ENCODE measurements at places on chromosomes 2 and 18. TPM values are rescaled to one million over a fixed set of nuclear protein-coding genes. Genes with fewer than 3 reads are reported as not detected.

DNA sequence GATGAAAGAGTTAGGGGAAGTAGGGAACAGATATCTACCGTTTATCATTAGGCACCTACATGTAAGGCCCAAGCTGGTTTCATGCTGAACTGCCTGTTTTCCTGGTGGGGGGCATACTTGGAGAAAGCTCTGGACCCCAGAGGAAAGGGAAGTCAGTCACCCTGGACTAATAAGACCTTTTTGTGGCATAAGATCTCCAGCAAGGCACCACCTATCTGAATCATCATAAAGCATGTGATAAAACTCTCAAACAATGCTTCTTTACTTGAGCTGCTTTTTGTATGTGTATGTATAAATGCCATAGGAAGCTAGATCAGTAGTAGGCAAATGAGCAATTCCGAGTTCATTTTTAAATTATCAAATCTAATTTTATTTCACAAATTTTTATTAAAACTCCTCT is 104.8 kb downstream of the TANC1 start:
- no peak overlapping the region for H3K4me3 ChIP-seq
- H3K27ac ChIP-seq = no peak overlapping the region
- H3K4me1 ChIP-seq = no peaks in the 10 kb centered on the region
- H3K36me3 ChIP-seq = no peaks in the 10 kb centered on the region
- peaks cover 5% of the 10 kb centered on the region for H3K27me3 ChIP-seq

- no peak overlapping the region for H3K4me3 ChIP-seq
- H3K4me1 ChIP-seq = no peaks in the 10 kb centered on the region
- DNase-seq = no peak
Measured at GRCh38 chr2:120486441-120486840, 140.5 kb downstream of the INHBB start.

ABCB11 gene
- not detected for total RNA-seq

DNA sequence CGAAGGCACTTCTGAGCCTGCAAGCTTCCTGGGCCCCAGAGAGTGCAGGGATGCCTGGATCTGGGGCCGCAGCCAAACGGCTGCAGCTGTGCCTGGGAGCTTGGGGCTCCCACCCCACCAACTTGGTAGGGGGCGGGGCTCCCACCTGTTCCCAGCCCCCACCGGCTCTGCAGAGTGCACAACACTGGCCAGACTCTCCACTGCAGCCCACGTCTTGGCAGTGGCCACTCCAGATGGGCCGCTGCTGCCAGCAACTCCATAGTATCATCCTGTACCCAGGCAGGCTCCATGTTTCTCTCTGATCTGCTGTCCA is 9.9 kb downstream of the DYSF start:
- no peak for DNase-seq
- peaks cover 7% of the 10 kb centered on the region for H3K4me1 ChIP-seq
- peaks cover 17% of the 10 kb centered on the region for H3K27me3 ChIP-seq
- no peak overlapping the region for H3K4me3 ChIP-seq

ZSWIM2 gene
- total RNA-seq = not detected

GRCh38 chr2:152730591-152731333 is 12.3 kb downstream of the ARL6IP6 start:
- peak; percentile 76 for DNase-seq
- H3K4me1 ChIP-seq = peaks cover 28% of the 10 kb centered on the region
- H3K27me3 ChIP-seq = no peaks in the 10 kb centered on the region
- no peak overlapping the region for H3K4me3 ChIP-seq
- H3K36me3 ChIP-seq = peaks cover 1% of the 10 kb centered on the region
- peak overlapping the region; percentile 59 for H3K27ac ChIP-seq

DNA sequence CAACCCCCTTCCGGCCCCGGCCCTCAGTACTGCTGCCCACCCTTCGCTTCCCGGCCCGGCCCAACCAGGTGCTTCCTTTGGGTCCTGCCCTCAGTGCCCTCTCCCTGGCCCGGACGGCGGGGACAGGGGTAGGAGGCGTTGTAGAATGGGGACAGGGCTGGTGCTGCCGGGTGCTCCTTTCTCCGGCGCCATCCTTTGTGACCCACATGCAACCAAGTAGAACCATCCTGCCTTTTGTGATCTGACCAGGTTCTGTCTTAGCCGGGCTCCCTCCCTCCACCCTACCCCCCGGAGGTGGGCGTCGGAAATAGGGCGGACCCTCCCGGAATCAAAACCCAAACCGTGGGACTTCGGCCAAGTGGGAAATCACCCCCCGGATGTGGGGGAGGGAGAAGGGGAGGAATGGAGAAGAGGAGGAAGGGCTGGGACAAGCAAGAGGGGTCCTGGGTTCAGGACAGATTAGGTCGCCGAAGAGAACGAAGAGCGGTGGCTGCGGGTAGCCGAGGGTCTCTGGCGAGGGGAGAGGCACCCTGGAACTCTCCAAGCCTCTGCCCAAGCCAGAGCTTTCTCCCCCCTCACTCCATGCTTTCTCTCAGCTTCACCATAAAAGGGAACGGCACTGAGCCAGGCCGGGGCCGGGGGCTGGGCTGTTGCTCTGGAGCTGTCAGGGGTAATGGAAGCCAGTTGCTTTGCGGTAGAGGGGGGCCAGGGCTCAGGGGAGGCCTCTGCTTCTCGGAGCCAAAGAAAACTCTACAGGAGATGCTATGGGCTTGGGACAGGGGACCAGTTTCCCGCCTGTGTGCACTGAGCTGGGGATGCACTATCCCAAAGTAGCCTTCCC is 756 bp upstream of the OST4 start:
- no peaks in the 10 kb centered on the region for H3K27me3 ChIP-seq
- H3K4me1 ChIP-seq = peaks cover 70% of the 10 kb centered on the region
- H3K27ac ChIP-seq = peak overlapping the region; percentile 82
- H3K36me3 ChIP-seq = peaks cover 14% of the 10 kb centered on the region
- peak; percentile 63 for DNase-seq

DNA sequence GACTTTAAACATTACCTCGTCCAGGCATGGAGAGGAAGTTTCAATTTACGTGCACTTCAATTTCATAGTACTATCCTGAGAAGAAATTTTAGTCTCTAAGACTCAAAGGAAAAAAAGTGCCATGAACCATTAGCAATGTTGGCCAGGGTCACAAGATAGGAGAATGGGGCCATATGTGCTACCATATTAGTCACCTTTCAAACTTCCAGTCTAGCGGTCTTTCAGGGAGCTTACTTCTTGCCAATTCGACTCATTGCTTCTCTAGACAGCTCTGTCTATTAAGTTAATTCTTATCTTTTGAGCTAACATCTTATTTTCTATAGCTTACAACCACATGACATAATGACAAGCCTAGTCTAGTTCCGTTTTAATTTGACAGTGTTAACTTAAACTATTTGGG is 129.1 kb downstream of the ANKRD44 start:
- no peak overlapping the region for H3K4me3 ChIP-seq
- no peak overlapping the region for H3K27ac ChIP-seq
- no peak for DNase-seq
- H3K36me3 ChIP-seq = peaks cover 61% of the 10 kb centered on the region

GRCh38 chr18:51506811-51507210 is 309.3 kb upstream of the MEX3C start:
- H3K27ac ChIP-seq = no peak overlapping the region
- no peak for DNase-seq
- H3K27me3 ChIP-seq = no peaks in the 10 kb centered on the region
- H3K36me3 ChIP-seq = no peaks in the 10 kb centered on the region
- no peak overlapping the region for H3K4me3 ChIP-seq

- no peak for DNase-seq
- H3K4me1 ChIP-seq = no peaks in the 10 kb centered on the region
- H3K36me3 ChIP-seq = no peaks in the 10 kb centered on the region
- no peak overlapping the region for H3K27ac ChIP-seq
- peaks cover 34% of the 10 kb centered on the region for H3K27me3 ChIP-seq
Measured at GRCh38 chr2:198285216-198285615, 480.8 kb downstream of the PLCL1 start.

UPP2 gene
- not detected for total RNA-seq

- peak overlapping the region; percentile 78 for H3K4me3 ChIP-seq
- peaks cover 30% of the 10 kb centered on the region for H3K4me1 ChIP-seq
- peaks cover 1% of the 10 kb centered on the region for H3K36me3 ChIP-seq
- no peak for DNase-seq
- no peaks in the 10 kb centered on the region for H3K27me3 ChIP-seq
Measured at GRCh38 chr2:73069855-73070642, 1.5 kb downstream of the SFXN5 start.

- no peaks in the 10 kb centered on the region for H3K36me3 ChIP-seq
- no peak overlapping the region for H3K4me3 ChIP-seq
- H3K27ac ChIP-seq = no peak overlapping the region
- no peak for DNase-seq
- H3K27me3 ChIP-seq = peaks cover 7% of the 10 kb centered on the region
Measured at GRCh38 chr2:11659115-11659475, 10.9 kb downstream of the NTSR2 start.

PLCD4 gene
- 0.30 TPM for total RNA-seq

- H3K27ac ChIP-seq = no peak overlapping the region
- peaks cover 45% of the 10 kb centered on the region for H3K4me1 ChIP-seq
- H3K36me3 ChIP-seq = no peaks in the 10 kb centered on the region
Measured at GRCh38 chr2:95059656-95060370, 34.3 kb downstream of the MAL start.

SLC66A3 gene
- 15.9 TPM for total RNA-seq

GRCh38 chr2:217899231-217900009 is 103.4 kb downstream of the TNS1 start:
- H3K4me1 ChIP-seq = peaks cover 16% of the 10 kb centered on the region
- peaks cover 6% of the 10 kb centered on the region for H3K27me3 ChIP-seq
- H3K4me3 ChIP-seq = no peak overlapping the region
- no peak overlapping the region for H3K27ac ChIP-seq
- H3K36me3 ChIP-seq = no peaks in the 10 kb centered on the region
- no peak for DNase-seq

DNA sequence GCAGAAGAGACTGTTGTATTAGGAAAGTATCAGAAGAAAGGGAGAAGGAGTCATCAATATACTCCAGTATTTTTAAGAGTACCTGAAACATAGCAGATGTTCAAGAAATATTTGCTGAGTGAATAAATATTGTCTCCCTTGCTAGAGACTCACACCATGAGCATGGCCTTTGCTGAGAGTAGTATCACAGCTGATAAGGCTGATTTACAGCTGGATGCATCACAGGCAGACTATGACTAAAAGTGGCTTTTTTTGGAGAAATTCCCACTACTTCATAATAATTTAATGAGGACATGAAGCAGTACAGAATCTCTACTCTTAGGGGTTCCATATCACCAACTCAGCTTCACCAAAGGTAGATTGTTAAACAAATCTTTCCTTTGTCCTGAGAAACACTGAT is 373.3 kb downstream of the RBM43 start:
- no peak overlapping the region for H3K27ac ChIP-seq
- no peaks in the 10 kb centered on the region for H3K36me3 ChIP-seq
- no peaks in the 10 kb centered on the region for H3K4me1 ChIP-seq
- no peak for DNase-seq
- no peak overlapping the region for H3K4me3 ChIP-seq
- H3K27me3 ChIP-seq = no peaks in the 10 kb centered on the region

DNA sequence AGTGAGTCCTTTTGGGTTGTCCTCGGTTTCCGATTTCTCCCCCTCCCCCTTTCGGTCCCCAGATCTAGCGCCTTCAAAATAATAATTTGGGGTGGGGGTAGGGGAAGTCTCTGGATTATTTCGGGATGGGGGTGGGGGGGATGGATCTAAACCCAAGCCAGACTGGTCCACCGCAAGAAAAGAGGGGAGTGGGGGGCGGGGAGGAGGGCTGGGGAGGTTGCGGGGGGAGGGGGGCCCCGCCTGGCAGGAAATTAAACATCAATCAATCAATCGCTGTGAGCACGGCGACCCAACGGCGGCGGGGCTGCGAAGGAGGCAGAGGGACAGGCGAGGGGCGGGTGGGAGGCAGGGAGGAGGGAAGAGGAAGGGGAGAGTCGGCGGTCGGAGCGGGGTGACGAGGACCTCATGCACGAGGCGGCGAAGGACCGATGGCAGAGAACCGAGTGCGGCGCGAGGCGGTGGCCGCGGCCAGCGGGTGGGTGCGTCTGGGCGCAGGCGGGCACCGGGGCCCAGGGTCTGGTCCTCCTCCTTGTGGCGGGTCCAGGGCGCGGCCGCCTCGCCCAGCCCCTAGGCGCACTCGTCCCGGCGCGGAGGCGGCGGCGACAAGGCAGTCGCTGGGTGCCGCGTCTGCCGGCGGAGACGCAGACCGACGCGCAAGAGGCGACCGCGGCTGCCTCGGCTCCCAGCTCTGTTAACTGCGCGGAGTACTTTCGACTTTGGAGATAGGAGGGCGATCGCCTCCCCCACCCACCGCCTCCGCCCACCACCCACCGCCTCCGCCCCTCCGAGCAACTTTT is 468 bp upstream of the SATB2 start:
- peaks cover 76% of the 10 kb centered on the region for H3K27me3 ChIP-seq
- no peak overlapping the region for H3K27ac ChIP-seq
- peak overlapping the region; percentile 46 for H3K4me3 ChIP-seq
- DNase-seq = no peak
- H3K36me3 ChIP-seq = peaks cover 2% of the 10 kb centered on the region
- peaks cover 19% of the 10 kb centered on the region for H3K4me1 ChIP-seq

DNA sequence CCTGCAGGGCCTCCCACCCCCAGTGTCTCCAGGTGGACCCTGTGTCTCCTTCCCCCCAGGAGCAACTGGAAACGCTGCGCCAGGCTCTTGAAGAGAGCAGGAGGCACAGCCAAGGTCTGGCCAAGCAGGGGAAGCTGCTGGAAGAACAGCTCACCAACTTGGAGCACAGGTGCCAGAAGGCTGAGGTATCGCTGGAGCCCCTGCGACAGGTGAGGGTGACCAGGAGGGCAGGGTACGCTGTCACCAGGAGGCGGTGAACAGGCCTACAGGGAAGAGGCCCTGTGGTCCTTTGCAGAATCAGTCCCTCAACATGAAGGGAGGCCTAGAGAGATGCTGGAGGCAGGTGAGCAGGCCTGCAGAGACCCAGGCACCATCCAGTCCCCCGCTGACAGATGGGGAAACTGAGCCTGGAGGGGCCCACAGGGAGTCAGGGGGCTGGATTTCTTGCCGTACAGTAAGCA is 15.6 kb upstream of the SNED1 start:
- no peak overlapping the region for H3K4me3 ChIP-seq
- peaks cover 5% of the 10 kb centered on the region for H3K27me3 ChIP-seq
- no peak for DNase-seq
- no peaks in the 10 kb centered on the region for H3K4me1 ChIP-seq

DNA sequence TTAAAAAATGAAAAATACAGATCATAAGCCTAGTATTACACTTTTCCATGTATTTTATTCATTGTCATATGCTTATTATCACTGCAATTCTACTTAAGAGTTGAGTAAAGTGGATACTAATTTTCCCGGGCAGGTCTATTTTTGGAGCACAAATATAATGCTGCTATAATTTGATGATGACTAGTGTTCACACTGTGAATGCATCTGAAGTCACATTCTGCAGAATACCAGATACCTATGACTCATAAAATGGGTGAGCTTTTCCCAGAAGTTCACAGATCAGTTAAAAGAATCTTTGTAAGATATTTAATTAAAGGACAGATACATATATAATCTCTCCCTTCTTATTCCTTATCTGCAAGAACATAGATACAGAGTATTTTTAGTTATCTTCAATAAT is 79.8 kb upstream of the MC4R start:
- H3K4me3 ChIP-seq = no peak overlapping the region
- no peak for DNase-seq
- no peaks in the 10 kb centered on the region for H3K4me1 ChIP-seq

ACTR1B gene
- total RNA-seq = 87.4 TPM

GRCh38 chr2:232835687-232836208 is 34.3 kb upstream of the SNORC start:
- DNase-seq = no peak
- no peak overlapping the region for H3K4me3 ChIP-seq
- H3K4me1 ChIP-seq = peaks cover 28% of the 10 kb centered on the region
- no peak overlapping the region for H3K27ac ChIP-seq

Measured in activated CD8-positive, alpha-beta memory T cell treated with anti-CD3 and anti-CD28 coated beads, Interleukin-2, amount 10 ng/mL, durations not matched to agents 7 days and 5 days (primary cell).